ENCODE measurements at places on chromosomes 2 and 18.

- peak; percentile 22 for DNase-seq
Observed at GRCh38 chr2:170930131-170930990, 1.3 kb downstream of the GORASP2 start.

GRCh38 chr2:38262069-38262871, 114.8 kb downstream of the ATL2 start:
- DNase-seq, result peak; percentile 17

- DNase-seq, result no peak
Observed at GRCh38 chr2:209762563-209762962, 9.1 kb upstream of the UNC80 start.

- no peak for DNase-seq
Observed at GRCh38 chr18:68665628-68666027, 49.3 kb downstream of the TMX3 start.

Data from stimulated activated CD8-positive, alpha-beta memory T cell treated with anti-CD3 and anti-CD28 coated beads, Interleukin-15, amount 100 ng/mL, for 48 hours (primary cell).